Cardiac fibroblast (primary cell): ENCODE measurements at places on chromosomes 12 and 14.
A peak's percentile ranks its signal among the peaks of the same experiment; 100 is the strongest.

- DNase-seq = peak; percentile 3
These were observed 28.2 kb downstream of the PTPRQ start for GRCh38 chr12:80472236-80472635.

DNA sequence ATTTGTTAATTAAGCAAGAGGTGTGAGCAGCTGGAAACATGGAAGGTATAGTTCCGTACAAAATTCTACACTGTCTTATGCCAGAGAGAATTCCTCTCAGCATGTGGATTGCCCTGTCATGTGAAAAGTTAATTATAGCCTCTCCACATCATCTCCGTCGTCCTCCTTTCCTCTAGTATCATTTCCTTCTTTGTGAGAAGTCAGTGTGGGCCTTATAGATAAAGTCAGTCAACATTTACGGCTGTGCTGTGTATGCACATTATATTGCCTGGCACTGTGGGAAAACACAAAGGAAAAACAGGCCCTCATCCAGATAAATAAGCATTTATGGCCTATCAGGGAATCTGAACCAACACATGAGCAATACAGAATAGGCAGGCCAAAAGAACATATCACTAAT, 236.6 kb downstream of the SEC23A start:
- no peak for DNase-seq

- DNase-seq = no peak
These were observed 479.8 kb downstream of the ZFP36L1 start for GRCh38 chr14:68312884-68313610.

DNA sequence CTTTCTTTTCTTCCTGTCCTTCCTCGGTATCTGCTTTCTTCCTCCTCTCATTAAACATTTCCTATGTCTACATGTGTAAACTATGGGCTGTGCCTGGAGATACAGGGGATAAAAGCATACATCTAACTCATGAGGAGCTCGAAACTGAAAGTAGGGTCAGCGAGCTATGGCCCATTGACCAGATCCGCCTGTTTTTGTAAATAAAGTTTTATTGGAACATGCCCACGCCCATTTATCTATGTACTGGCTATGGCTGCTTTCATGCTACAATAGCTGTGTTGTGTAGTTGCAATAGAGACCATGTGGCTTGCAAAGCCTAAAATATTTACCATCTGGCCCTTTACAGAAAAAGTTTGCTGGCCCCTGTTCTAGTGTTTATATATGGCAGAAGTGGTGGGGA, 500.8 kb upstream of the GARIN6 start:
- DNase-seq = no peak

DNA sequence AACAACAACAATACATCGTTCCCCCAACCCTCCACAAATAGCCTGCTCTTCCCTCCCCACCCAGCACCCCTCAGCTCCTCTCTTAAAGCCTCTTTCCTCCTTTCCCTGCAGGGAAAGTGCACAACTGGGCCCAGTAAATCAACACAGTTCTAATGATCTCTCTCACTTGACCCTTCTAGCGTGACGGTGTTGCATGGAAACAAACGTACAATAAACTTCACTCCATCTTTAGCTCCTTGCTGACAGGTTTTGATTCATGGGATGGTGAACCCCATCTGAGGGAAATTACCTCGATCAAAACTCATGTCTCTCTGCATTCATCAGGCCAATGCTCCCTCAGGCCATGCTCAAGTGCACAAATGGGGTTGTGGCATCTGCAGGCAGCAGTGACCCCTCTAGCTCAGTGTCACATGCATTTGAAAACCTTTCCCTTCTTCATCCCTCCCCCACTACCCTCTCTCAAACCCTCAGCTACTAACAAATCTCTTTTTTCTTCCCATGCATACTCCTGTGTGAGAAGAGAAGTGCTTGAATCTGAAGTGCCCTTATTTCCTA, 22.9 kb downstream of the GDF11 start:
- no peak for DNase-seq

DNA sequence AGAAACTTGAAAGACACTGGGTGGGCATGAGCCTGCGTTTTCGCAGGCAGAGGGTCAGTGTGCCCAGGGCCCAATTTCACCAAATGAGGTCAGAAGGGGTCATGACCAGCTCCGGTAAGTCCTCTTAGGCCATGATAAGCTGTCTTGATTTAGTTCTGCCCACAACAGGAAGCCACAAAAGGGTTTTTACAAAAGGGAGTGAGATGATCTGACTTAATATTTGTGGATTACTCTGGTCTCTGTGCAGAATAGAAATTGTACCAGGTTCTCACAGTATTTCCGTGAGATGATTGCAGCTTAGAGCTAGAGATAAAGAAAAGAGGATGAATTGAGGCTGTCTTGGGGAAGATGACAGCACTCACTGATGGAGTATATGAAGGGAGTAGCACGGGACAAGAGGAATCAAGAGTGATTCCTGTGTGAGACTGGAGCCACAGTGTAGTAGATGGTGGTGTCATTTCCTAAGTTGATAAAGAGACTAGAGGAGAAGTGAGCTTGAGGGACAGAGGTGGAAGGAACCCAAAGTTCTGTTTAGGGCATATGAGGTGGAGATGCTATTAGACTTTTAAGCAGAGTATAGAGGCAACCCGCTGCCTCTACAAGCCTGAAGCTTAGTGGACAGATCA, 288.3 kb upstream of the AMIGO2 start:
- no peak for DNase-seq

GRCh38 chr12:111775205-111776193, 8.8 kb downstream of the ALDH2 start:
- peak; percentile 97 for DNase-seq

GRCh38 chr12:56413392-56413791, 35.8 kb downstream of the TIMELESS start:
- DNase-seq = no peak

- no peak for DNase-seq
These were observed 714.6 kb downstream of the GALC start for GRCh38 chr14:87278415-87278814.

DNA sequence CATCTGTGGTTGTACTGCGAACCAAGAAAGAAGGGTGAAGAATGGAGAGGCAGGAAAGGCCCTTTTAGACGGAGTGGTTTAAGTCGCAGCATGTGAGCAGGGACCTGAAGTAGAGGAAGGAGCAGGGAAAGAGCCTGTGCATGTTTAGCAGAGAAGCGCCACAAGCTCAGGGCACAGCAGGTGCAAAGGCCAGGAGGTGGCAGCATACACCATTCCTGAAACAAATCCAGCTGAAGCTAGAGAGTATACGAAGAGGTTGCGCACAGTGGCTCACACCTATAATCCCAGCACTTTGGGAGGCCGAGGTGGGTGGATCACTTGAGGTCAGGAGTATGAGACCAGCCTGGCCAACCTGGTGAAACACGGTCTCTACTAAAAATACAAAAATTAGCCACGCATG, 49.9 kb downstream of the HELB start:
- peak; percentile 25 for DNase-seq

GRCh38 chr14:40386433-40386832, 954.2 kb upstream of the FBXO33 start:
- DNase-seq = no peak

- no peak for DNase-seq
These were observed 111.5 kb downstream of the NT5DC3 start for GRCh38 chr12:103729499-103729898.

DNA sequence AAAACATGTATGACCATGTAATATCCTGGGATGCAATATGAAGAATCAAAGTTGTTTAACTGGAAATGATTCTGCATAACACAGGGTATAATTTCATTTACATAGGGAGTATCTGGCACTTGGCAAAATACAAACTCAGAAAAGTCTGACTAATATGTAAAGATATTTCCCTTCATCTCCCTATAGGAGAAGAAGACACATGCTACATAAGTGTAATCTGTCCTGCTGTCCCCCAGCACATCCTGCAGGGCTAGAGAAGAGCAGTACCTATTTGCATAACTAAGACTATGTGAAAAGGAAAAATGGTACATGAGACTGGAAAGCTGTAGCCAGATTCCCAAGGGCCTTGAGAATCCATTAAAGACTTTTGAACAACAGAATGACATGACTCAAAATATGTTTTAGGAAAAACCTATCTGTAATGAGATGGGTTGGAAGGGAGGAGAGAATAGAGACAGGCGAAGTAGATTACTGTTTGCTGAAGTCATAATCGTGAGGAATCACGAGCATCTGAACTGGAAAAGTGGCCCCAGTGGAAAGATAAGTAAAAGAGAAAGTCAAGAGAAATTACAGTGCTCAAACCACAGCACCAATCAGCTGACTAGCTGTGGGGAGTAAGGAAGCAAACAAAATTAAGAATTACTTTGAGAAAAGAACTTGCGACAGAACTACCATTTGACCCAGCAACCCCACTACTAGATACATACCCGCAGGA, 155.1 kb upstream of the HMGA2 start:
- DNase-seq = no peak

DNA sequence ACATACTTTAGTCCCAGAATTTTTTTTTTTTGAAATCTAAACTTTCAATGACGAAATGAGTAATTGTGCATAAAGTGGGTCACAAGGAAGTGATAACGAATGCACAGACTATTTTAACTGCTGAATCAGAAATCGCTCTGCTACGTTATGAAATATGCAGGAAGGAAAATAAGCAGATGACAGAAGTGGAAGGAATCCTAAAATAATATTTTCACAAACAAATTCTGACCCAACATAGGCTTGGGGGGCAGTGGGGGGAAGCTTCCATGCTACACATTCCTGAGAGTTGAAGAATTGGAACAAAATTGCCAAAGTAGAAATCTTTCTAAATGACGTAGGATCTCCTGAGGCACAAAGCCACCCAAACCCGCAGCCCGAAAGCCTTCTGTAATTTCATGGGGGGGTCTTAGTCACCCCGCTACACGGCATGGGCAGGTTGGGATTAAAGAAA, 89.6 kb downstream of the ARF6 start:
- DNase-seq = peak; percentile 93

DNA sequence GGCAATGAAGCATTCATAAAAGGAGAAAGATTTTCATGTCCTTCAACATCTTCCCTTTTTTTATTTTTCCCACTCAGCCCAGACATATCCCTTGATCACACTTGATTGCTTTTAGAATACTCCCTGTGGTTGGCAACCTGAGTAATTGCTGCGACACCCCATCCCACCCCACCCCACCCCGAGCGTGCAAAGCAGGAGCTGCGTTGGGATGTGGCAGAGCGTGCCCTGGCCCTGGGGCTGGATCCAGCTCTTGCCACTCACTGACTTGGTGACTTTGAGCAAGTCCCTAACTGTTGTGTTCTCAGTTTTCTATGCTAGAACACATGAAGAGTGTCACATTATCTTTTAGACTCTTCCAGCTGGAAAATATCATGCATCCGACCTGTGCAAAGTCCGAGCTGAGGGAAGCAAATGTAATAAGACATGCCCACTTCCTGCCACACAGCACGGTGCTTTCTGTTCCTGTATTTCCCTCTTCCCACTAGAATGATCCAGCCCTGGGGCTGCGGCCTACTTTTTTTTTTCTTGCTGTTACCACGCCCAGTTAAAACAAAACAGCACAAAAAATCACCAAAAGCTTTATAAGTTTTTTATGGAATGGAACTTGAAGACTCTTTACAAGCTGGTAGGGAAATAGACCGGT, 4.0 kb downstream of the ASCL4 start:
- no peak for DNase-seq

DNA sequence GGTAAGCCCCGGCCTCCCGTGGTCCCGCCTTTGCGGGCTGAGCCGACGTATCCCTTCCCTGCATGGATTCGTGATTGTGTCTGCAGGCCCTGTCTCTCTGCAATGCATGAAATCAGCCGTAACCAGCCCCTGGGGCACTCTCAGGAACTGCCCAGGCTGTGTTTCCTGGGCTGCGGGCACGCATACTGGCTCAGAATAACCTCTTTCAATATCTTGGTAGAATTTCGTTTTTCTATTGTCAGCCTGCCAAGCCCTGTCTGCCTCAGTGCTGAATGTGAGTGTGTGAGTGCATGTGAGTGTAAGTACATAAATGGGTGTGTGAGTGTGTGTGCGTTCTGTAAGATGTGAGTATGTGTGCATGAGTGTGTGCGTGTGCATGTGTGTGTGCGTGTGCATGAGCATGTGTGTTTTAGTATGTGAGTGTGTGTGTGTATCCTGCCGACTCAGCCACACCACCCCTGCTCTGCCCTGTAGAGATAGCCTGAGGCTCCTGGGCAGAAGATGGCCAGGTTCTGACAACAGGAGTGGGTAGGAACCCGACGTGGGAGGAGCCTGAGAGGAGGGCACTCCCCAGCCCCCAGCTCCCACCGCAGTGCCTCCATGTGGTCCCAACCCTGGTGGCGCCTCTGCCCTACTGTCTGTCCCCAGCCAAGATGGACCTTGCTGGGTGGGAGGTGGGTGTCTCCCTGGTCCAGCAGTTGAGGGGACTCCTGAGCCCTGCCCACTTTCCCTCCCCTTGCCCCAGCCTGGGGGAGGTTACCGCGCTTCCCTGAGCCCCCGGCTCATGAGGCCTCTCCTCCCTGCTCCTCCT, 268.8 kb downstream of the ADGRD1 start:
- DNase-seq = no peak

- no peak for DNase-seq
These were observed 9.8 kb upstream of the C12orf42 start for GRCh38 chr12:103505371-103506236.

- no peak for DNase-seq
These were observed 1.7 kb downstream of the C14orf132 start for GRCh38 chr14:96040828-96041371.

- DNase-seq = no peak
These were observed 78.1 kb downstream of the ABCD2 start for GRCh38 chr12:39541471-39541870.

- peak; percentile 79 for DNase-seq
These were observed 733 bp upstream of the P3H3 start for GRCh38 chr12:6827437-6827911.

DNA sequence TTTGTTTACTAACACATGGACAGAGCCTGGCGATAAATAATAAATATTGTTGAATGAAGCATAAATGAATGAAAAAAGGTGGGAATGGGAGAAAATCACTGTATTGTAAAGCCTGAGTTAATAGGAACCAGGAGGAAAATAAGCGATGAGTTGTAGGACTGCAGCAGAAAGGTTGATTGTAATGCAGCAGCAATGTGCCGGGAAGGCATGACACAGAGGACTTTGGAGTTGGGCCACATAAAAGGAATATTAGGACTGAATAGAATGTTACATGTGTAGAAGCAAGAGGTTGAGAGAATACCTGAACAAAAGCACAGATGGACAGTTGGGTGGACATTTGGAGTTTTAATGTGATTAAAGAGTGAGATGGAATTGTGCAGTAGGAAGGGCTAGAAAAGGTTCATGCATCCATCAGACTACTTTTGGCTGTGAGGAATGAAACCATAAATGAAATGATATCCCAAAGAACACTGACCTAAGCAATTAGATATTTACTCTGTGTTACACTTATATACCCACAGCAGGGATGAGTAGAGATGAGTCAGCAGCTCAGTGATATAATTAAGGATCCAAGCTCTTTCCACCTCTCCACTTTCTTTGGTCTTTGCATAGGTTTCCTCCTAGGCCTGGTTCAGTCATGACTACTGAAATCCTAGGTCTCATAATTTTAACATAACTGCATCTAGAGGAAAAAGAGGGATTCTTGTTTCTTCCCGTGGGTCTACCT, 55.4 kb downstream of the CCER1 start:
- no peak for DNase-seq

DNA sequence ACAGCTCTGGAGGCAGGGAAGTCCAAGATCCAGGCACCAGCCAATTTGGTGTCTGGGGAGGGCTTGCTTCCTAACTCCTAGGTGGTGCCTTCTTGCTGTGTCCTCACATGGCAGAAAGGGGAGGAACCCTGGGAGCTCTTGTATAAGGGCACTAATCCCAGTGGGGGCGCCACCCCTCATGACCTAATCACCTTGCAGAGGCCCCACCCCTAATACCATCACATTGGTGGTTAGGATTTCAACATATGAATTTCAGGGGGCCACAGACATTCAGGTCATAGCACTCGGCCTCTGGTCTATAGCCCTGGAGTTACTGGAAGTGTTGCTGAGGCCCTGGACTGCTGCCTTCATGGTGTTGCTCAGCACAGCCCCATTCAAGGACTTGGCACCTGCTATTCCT, 14.6 kb downstream of the PSMD9 start:
- DNase-seq = no peak
